ENCODE measurements at places on chromosomes 5 and 9.

DNA sequence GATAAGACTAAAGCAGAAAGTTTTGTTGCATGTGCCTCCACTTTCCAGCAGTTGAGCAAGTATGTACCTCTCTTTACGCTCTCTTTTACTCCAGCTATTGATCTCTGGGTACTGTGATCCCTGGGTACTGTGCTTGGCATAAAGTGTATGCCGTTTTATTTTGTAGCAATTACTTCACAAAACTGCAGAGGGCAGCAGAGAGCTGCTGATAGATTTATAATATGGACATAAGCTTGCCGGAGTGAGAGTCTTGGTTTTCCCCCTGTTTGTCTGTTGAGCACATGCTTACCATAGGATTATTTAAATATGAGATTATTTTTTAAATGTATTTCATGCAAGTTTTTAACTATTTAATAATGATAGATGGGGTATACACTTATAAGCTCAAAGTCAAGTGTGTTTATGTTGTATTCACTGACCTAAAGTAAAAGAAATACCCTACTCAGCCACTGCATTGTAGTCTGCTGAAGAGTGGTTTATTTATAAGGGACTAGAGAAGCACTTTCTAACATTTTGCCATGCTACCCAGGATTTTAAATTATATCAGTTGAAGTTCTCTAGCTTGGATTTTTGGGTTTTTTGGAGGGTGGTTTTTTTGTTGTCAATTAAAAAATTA is 13.0 kb downstream of the TTC1 start:
- DNase-seq, result no peak

GRCh38 chr9:74942801-74943200 is 9.9 kb downstream of the C9orf40 start:
- no peak for DNase-seq

DNA sequence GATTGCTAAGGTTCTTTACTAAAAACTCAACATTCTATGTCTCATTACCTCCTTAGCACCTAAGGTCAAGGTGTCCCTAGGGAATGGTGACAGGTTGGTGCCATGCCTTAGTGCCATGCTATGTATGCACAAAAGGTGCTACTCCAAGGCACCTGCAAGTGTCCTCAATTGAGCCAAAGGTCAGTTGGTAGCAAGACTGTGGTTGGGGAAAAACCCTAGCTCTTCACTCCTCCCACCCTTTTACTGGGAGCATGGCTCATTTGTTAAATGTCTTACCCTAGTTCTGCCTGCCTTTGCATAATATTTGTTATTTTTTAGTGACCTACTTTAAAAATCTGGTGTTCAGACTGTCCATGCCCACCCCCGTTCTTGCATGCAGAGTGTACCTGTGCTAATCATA is 17.0 kb downstream of the ACO1 start:
- DNase-seq, result no peak

DNA sequence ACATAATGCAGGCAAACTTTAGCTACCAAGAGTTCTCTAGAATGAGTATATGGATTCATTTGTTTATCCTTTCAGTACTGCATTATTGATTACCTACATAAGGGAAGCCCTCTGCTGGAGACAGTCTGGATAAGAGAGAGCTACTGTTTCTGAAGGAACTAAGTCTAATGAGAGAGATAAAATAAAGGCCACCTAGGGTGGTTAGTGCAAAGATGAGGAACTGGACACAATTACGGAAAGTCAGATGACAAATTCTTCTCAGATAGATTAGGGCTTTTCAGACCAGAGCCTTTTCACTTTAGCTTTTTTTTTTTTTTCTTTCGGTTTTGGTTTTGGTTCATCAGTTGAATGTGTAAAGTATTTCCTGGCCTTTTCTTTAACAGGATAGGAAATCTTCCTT is 31.3 kb downstream of the ISOC1 start:
- no peak for DNase-seq

DNA sequence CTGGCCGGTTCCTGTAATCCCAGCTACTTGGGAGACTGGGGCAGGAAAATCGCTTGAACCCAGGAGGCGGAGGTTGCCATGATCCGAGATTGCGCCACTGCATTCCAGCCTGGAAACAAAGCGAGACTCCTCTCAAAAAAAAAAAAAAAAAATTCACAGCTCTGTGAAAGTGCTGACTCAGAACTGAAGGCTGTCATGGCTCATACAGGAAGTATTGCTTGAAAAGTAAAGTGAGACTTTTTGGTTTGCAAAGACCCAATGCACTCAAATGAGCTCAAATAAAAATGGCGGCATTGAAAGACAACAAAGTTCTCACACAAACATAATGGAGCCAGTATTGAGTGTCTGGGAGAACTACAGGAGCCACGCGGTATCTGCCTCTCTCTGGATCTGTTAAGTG is 202.1 kb downstream of the FBXL7 start:
- DNase-seq, result no peak

- DNase-seq, result no peak
Observed at GRCh38 chr9:108813951-108814601, 41.7 kb downstream of the ACTL7B start.

Data from left ventricle myocardium inferior (tissue), 1 donor.